HFF-Myc (cell line): ENCODE measurements at places on chromosomes 7 and 10.
A peak's percentile ranks its signal among the peaks of the same experiment; 100 is the strongest.

DNA sequence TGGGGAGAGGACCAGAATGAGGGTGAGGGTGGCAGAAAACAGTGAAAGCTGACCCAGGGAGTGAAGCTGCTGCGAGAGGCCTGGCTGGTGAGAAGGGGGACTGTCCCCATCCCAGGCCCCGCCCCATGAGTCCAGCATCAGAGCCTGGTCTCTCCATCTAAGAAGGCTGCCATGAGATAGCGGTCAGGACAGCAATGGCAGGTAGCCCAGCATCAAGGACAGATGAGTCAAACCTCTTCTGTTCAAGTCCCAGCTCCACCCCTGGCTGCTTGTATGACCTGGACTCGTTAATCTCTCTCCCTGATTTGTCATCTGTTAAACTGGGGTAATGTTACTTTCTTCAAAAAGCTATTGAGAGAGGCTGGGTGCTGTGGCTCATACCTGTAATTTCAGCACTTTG, 22.2 kb downstream of the GPNMB start:
- no peak for DNase-seq

- DNase-seq = peak; percentile 87
These were observed 85.8 kb downstream of the CALD1 start for GRCh38 chr7:134865001-134865845.

DNA sequence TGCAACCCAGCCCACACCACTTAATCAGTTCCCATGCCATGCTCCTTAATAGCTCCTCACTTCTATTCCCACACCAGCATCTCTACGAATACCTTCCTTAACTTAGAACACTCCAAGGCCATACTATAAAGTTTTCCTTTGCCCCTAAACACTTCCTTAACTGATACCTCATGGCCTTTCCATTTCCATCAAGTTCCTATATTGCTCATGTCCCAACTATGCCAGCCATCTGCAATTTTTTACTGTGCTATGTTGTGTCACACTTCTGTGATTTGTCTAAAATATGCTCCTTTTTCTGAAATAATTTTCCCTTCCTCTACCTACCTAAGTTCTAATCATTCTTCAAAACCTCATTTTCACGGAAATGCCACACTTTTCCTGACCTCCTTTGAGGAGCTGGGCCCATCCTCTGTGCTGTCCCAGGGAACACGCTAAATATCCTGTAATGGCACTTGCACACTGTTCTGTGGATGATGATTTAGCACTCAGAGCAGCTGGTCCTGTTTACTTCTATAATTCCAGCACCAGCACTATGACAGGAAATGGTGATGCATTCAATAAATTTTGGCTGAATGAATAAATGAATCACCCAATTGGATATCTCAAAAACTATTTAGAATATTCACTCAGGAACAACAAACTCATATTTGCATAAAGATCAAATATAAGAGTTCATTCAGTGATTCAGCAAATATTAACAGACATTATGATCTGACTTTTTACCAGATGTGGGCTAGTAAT, 266.5 kb upstream of the HGF start:
- peak; percentile 39 for DNase-seq

DNA sequence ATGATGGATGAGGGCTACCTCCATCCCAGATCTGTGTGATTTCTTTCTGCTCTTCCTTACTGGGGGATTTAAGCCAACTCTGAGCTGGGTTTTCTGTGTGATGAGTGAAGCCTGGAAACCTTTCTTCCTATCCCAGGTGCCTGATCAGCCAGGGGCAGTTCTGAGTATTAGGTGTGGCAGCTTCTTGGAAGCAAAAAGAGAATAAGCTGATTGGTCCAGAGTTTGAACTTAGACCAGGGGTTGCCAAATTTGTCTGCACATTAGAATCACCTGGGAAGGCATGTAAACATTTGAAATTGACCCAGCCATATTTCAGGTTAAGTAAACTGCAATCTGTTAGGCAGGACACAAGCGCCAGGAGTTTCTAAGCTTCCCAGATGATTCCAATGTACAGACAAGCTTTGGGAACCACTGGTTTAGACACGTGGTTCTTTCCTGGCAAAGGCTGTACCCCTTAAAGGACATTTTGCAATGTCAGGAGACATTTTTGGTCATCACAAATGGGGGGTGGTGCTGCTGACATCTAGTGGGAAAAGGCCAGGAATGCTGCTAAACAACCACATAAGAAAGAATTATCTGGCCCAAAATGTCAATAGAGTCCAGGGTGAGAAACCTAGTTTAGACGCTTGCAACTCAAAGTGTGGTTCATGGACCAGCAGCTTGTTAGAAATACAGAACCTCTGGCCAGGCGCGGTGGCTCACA, 160.5 kb upstream of the GHITM start:
- DNase-seq = no peak

- no peak for DNase-seq
These were observed 134.6 kb downstream of the SEMA3A start for GRCh38 chr7:84060000-84060399.

DNA sequence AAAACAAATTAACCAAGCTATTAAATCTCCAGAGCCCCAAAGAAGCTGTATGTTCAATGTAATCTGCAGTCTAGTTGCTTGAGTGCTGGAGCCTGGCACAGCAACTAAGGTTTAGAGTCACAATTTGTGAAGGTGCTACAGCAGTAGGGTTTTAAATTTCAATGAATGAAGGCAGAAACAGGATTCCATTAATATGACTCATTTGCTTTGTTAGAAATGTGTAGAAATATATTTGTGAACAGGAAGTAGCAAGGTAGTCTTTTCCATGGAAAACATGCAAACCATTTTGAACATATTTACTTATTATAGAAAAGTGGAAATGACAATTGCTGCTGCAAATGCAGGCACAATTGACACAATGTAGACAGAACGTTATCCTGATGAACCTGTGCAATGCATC, 149.0 kb upstream of the STEAP4 start:
- DNase-seq = no peak

DNA sequence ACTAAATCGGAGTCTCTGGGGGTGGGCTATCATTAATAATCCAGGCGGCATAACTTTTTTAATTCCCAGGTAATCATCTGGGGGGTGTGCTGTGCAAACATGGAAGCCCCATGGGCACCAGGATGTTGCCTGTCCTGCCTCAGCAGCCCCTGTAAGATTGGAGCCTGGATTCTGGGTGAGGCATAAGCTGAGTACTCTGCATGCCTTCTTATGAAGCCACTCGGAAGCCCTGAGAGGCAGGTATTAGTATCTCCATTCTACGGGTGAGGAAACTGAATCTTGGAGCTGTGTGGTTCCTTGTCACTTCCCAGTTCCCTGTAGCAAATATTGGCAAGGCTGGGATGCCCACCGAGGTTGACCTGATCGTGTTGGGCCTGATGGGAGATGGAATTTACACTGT, 7.4 kb upstream of the OPN4 start:
- DNase-seq = no peak

DNA sequence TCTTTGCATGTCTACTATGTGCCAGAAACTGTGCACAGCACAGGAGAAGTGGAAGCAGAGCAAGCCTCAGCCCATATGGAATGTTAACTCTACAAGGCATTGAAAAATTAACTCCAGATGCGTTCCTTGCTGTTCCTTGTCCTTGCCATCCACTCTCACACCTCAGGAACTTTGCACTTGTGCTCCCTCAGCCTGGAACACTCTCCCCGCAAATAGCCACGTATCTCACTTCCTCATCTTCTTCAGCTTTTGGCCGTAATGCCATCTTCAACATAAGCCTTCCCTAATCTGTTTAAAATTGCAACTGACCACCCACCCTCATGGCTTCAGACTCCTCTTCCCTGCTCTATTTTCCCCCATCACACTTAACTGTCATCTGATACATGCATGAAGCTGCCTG, 83.2 kb upstream of the CAPZA2 start:
- peak; percentile 44 for DNase-seq

GRCh38 chr7:100469227-100470044, 5.4 kb upstream of the SPACDR start:
- peak; percentile 33 for DNase-seq

DNA sequence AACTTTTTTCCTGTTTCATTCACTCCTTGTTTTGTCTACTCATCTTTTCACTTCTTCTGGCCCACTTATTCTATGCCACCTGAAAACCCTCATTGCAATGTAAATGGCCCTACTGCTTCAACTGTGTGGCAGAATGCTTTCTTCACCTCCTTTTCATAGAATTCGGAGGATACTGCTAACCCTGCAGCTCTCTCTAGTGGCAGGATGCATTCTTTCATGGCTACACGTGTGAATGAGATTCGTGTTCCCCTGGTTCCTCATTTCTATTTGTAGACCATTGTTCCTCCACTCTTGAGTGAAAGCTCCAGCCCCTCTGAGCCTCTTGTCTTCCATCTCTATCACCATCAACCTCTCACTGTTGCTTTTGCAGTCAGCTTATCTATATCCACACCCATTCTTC, 20.9 kb upstream of the CYP26C1 start:
- no peak for DNase-seq

DNA sequence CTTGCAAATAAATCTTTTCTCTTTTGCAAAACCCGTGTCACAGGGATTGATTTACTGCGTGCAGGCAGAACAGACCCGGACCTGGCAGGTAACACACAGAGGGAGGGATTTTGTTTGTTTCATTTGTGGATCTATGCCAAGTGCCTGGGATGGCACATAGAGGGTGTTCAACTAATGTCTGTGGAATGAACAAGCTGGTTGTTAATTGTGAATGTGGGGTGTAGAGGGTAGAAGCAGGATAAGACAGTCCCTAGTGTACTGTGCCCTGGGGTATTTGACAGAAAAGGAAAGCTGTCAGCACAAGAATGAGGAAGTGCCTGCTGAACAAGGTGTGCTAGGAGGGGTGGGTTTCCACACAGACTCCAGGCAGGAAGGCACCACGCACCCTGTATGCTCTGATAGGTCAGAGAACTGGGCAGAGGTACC, 331.8 kb downstream of the CALN1 start:
- no peak for DNase-seq

- no peak for DNase-seq
These were observed 678.2 kb downstream of the GRM8 start for GRCh38 chr7:126574276-126575250.
